ENCODE measurements at places on chromosomes 7 and 10.

DNA sequence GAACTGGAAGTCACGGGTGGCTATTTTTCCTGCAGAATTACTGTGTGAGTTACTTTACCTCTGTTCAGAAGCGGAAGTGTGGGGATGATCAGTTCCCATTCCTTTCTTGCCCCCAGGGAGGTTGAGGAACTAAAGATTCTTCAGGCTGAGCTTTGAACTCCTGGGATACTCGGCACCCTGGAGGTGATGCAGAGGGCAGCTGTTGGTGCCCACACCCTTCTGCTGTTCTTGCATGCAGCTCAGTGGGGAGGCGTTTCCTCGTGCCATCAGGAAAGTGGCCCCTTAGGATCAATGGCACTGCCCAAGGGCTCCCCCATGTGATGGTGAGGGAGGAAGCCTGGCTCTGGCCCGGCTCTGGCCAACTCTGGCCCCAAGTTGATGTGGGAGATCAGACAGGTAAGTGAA, 44.7 kb upstream of the MXI1 start:
- DNase-seq: no peak

DNA sequence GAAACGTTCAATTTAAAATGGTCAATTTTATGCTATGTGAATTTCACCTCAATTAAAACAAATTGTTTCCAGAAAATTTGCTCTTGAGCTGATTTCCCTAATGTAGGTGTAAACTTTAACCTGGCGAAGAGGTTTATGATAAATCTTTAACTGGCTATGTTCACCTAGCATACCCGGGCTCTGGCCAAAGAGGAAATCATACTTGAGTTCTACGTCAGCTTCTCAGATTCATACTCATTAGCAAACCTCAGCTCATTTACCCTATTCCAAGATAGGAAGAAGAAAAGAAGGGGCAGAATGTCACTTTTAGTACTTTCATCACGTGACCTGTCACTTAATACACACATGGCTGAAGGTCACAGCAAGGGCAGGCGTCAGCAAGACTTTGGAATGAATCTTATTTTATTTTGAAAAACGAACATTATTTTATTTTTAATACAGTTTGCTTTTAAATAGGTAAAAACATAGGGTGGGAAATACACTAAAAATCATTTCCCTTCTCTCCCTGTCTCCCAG, 97.0 kb downstream of the ABLIM1 start:
- no peak for DNase-seq

- peak; percentile 24 for DNase-seq
Measured at GRCh38 chr7:28984631-28985030, 26.5 kb upstream of the TRIL start.

DNA sequence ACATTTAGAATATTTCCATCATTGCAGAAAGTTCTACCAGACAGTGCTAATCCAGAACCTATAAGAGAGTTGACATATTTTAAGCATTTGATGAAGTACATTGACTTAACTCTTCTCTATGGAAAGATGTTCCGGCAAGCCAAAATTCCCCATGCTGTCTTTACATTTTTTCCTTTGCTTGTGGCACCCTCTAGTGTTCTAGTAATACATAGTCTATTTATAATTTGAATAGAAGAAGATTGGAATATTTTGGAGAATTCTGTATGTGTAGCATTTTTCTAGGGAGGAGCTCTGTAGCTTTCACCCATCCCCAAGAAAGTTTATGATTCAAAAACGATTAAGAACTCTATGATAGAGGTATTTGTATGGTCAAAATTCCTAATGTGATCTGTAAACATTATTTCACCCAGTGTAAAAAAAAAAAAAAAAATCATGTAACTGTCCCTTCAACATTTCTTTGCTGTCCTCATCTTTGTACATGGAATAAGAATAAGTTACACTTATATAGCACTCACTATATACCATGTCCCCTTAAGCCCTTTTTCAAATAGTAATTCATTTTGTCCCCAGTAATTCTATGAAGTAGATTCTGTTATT, 33.2 kb downstream of the NRF1 start:
- DNase-seq: no peak

- DNase-seq: no peak
Measured at GRCh38 chr10:1882728-1883127, 145.4 kb upstream of the ADARB2 start.

DNA sequence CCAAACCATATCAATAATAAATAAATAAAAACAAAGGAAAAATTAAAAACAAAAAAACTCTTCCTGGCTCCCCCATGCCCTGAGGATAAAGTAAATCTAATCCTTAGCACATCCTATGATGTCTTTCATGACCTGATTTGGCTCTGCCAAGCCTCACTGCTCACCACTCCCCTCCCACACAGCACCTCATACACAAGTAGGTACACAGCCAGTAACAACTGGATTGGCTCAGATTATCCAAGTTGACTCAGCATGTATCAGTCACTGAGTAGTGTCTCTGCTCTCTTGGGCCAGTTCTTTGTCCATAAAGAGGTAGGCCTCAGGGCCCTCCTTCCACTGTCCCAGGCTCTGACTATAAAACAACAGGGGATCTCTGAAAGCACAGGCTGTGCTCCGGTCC, 99.6 kb downstream of the STRA8 start:
- DNase-seq: no peak

DNA sequence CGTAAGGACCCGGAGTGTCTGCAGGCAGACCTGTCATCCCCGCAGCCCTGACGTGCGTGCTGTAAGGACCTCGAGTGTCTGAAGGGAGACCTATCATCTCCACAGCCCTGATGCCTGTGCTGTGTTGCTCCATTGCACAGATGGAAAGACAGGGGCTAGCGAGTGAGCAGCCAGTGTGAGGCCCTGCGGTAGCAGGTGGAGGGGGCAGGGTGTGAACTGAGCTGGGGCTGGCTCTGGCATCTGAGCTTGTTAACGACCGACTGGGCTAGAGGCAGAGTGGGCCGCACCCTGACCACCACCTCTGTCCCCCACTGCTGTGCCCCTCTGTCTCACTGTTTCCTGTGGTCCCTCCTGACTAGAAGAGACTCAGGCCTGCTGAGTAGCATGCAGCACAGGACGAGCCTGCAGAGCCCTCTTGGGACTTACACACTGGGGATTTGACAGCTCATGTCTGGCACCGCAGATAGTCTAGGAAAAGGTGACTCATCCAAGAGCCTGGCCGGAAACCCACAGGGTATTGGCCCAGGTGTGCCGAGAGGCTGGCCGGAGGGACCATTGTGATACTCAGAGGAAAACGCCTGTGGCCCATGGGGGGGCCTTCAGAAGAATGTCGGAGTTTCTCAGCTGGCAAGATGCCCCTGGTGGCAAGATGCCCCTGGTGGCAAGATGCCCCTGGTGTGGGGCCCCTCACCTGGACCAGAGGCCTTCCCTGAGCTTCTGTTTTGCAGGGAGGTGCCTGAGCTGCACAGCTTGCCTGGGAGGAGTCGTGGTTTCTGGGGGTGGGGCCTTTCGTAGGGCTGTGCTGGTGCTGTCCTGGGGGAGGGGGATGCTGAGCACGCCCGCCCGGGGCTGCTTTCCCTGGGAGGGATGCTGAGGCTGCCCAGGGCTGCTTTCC, 34.3 kb downstream of the INPP5A start:
- peak; percentile 89 for DNase-seq

GRCh38 chr10:14389981-14390590, 59.4 kb upstream of the FRMD4A start:
- no peak for DNase-seq

- DNase-seq: peak; percentile 82
Measured at GRCh38 chr7:1713502-1714484, 43.7 kb downstream of the ELFN1 start.

- DNase-seq: no peak
Measured at GRCh38 chr10:77836299-77836820, 90.2 kb downstream of the DLG5 start.

- no peak for DNase-seq
Measured at GRCh38 chr7:129497156-129497555, 5.2 kb upstream of the SMKR1 start.

Measured in BE2C (cell line).